ENCODE measurements at places on chromosomes 16 and 17.

- DNase-seq, result no peak
Observed at GRCh38 chr17:82920150-82920549, 80.3 kb upstream of the ZNF750 start.

DNA sequence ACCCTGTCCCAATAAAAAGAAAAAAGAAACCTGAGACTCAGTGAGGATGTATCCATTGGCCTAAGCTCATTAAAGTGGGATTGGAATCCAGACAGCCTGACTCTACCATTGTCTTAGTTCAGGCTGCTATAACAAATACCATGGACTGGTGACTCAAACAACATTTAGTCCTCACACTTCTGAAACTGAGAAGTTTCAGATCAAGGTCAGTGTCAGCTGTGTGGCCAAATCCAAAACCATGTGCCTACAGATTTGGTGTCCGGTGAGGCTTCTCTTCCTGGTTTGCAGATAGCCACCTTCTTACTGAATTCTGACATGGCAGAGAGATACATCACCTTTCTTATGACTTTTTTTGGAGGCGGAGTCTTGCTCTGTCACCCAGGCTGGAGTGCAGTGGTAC, 53.3 kb upstream of the KDM8 start:
- DNase-seq, result no peak

DNA sequence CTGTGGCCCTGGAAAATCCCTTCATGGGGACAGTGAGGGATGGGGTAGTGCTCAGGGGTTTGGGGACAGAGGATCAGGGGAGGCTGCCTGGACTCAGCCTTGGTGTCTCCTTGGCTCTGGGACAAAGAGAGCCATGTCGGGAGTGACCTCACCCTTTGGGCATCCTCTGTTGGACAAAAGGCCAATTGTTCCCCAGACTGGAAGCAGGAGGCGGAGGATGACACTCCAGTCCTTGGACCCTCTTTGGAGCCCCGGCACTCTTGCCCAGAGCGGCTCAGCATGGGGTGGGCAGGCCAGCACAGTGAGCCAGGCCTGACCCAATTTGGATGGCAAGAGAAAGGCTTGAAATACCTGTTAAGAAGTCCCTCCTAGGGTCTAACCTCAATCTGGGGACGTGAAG, 39.4 kb upstream of the PHB1 start:
- DNase-seq, result no peak

- no peak for DNase-seq
Observed at GRCh38 chr17:56489980-56490379, 103.5 kb upstream of the NOG start.

GRCh38 chr17:32958418-32958817, 30.5 kb downstream of the TMEM98 start:
- DNase-seq, result no peak

DNA sequence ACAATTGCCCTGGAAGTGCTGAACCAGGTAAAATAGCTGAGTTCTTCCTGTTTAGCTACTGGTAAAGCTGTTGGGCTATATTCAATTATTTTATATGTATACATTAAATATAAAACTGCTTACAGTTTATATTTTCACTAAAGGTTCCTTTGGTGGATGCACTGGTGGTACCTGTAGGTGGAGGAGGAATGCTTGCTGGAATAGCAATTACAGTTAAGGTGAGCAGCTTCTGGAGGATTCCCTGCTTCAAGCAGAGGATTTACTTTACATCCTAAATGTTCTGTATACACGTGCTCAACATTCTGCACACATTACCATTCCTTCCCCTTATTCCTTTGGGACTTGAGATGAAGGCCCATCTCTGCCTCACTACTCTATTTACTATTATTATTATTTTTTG, 14.9 kb downstream of the TSR1 start:
- no peak for DNase-seq

Data from stimulated activated CD4-positive, alpha-beta T cell treated with anti-CD3 and anti-CD28 coated beads, Interleukin-1b, Interleukin-23, amount 100 ng/mL, for 1 hour (primary cell).